ENCODE measurements at places on chromosomes 3 and 15. TPM values are rescaled to one million over a fixed set of nuclear protein-coding genes. Genes with fewer than 3 reads are reported as not detected.

- H3K27me3 ChIP-seq: no peaks in the 10 kb centered on the region
- H3K36me3 ChIP-seq: peaks cover 13% of the 10 kb centered on the region
- H3K4me3 ChIP-seq: no peak overlapping the region
- H3K4me1 ChIP-seq: peaks cover 9% of the 10 kb centered on the region
Measured at GRCh38 chr3:14898929-14899328, 48.5 kb upstream of the NR2C2 start.

DNA sequence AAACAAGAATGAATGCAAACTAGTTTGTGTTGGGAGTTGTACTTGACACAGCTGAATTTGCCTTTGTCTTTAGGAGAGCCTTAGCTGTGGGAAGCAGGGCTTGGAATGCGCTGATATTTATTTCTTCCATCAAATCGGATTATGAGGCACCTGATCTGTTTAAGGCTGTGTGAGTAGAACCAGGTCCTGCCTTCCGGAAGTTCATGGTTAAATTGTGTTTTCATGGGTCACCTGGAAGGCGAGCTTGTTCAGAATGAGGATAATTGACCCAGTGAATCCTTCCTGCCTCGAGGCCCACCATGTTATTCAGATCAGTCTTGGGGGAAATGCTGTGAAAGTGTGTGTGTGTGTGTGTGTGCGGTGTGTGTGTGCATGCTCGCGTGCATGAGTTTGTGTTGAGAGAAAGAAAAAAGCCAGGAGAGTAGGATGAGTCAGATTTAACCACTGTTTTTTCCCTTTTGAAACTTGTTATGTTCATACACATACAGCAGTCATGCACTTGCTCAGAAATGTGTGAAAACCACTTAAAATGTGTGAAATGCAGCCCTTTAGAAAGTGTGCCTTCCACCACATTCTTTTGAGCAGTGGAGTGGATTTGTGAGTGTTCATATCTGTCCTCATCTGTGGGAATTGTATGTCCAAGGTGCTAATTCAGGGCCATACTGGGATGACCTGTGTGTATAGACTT is 36.7 kb downstream of the SMAD3 start:
- peaks cover 58% of the 10 kb centered on the region for H3K4me1 ChIP-seq
- H3K27me3 ChIP-seq: no peaks in the 10 kb centered on the region
- DNase-seq: no peak
- H3K36me3 ChIP-seq: peaks cover 4% of the 10 kb centered on the region
- H3K4me3 ChIP-seq: no peak overlapping the region
- H3K27ac ChIP-seq: no peak overlapping the region

DNA sequence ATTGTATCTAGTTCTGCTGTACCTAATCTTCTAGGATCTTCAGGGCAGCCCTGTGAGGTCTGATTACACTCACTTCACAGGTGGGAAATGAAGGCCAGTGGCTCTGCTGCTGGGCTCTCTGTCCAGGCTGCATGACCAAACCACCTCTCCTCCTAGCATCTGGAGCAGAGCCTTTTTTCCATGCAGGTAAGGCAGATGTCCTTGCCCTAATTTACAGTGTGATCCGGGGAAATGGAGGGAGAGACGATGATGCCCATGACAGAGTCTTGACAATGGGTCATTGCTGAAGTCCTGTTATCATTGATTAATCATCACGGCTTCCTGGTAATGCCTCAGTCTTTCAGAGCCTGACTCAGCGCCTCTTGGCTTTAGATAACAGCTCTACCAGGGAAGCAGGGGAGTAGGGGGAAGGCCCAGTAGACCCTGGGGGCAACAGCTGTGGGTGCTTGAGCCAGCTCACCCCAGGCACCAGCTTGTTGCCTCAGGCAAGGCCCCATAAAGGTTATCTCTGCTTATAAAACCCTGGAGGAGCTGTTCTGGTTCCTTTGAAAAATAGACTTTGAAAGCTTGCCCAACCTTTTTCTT is 153.4 kb downstream of the GABRG3 start:
- DNase-seq: no peak
- no peaks in the 10 kb centered on the region for H3K27me3 ChIP-seq

- H3K27ac ChIP-seq: no peak overlapping the region
- H3K36me3 ChIP-seq: no peaks in the 10 kb centered on the region
- H3K4me3 ChIP-seq: no peak overlapping the region
- H3K27me3 ChIP-seq: no peaks in the 10 kb centered on the region
Measured at GRCh38 chr3:7695049-7695448, 806.6 kb upstream of the LMCD1 start.

SLC24A5 gene
- 0.04 TPM for total RNA-seq

GRCh38 chr3:129794311-129795185 is 99.0 kb downstream of the TMCC1 start:
- no peaks in the 10 kb centered on the region for H3K36me3 ChIP-seq
- peak overlapping the region; percentile 0 for H3K27ac ChIP-seq
- peak; percentile 51 for DNase-seq
- H3K4me3 ChIP-seq: peak overlapping the region; percentile 5
- H3K4me1 ChIP-seq: peaks cover 11% of the 10 kb centered on the region

PRR20G gene
- total RNA-seq: not detected

DNA sequence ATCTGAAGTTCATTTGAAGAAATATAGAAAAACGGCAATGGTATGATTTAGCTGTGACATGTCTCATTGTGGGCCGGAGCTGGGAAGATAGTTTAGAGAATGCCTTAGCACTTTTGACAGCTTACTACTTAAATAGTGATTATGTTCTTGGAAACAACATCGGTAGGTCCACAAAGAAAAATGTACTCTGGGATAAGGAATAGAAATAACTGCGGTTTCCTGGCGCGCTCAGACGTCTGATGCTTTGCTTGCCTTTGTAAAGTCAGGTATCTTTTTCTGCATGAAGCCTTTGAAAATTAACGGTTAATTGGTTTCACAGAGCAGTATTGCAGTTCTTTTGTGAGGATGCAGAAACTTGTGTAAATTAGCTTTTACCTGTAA is 1.4 kb downstream of the USP3 start:
- H3K36me3 ChIP-seq: no peaks in the 10 kb centered on the region
- H3K27me3 ChIP-seq: no peaks in the 10 kb centered on the region
- peaks cover 39% of the 10 kb centered on the region for H3K4me1 ChIP-seq

DNA sequence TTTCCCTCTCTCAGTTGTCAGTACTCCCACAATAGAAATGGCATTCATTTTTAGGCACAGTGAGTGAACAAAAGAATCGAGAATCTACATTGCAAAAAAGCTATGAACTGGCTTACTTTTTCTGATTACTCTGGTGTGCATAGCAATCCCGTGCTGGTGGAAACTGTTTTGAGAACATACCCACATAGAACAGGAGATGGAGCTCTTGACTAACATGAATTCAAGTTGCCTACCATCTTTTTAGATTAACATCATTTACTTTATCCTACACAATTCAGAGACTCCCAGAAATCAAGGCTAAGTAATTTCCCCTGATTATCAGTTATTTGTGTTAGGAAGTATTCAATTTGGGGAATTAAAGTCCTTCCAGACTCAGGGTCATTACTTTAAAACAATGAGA is 326.6 kb downstream of the ARPP21 start:
- no peak overlapping the region for H3K4me3 ChIP-seq
- H3K36me3 ChIP-seq: no peaks in the 10 kb centered on the region
- no peak overlapping the region for H3K27ac ChIP-seq
- peak; percentile 74 for DNase-seq
- H3K4me1 ChIP-seq: no peaks in the 10 kb centered on the region

FAH gene
- 12.3 TPM for total RNA-seq

DNA sequence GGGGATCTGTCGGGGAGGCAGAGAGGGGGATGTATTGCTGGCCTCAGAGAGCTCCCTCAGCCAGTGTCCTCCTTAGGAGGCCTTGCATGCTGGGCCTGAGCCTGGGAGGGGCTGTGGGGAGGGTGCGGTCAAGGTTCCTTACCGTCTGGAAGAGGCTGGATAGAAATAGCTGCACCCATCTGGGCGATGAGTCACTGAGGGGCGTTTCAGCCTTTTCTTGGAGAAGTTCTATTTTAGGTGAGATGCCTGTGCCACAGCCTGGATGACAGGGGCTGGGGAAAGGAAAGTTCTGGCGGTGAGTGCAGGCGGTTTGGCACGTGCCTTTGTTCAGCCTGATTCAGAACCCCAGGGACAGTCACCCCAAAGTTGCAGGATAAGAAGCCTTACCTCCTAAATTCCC is 35.7 kb upstream of the APEH start:
- no peaks in the 10 kb centered on the region for H3K36me3 ChIP-seq
- H3K4me1 ChIP-seq: peaks cover 2% of the 10 kb centered on the region
- DNase-seq: peak; percentile 30
- H3K4me3 ChIP-seq: no peak overlapping the region
- H3K27ac ChIP-seq: no peak overlapping the region
- no peaks in the 10 kb centered on the region for H3K27me3 ChIP-seq

DNA sequence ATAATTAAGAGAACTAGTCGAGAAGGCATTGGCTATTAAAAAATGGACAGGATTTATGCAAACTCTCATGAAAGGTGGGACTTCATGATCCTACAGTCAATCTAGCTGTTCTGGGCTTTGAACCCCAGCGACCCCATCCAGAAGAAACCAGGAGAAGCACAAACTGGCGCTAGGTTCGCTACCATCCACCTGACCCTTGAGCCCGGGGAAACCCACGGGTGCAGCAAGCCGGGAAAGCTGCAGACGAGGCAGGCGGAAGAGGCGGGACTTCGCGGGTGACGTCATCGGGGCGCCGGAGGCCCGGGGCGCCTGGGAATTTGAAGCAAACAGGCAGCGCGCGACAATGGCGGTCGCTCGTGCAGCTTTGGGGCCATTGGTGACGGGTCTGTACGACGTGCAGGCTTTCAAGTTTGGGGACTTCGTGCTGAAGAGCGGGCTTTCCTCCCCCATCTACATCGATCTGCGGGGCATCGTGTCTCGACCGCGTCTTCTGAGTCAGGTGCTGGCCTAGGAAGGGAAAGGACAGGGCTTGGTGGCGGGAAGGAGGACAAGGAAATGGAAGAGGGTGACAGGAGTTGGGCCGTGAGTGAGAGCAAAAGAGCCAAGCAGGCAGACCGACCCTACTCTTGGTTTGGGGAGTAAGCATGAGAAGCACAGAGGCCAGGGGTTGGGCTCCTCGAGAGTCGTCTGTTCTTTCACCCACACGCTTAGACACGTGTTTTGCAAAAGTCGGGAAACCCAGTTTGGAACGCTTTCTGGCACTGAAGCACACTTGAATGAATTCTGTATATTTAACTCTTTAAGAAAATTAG is at the start of gene UMPS:
UMPS (plus strand) TSS at position 324 of the 812 bp plus-strand sequence; CDS start at position 344, 20 bp downstream.
- peak within 1 kb of the TSS; percentile 92 for H3K4me3 ChIP-seq
- H3K27ac ChIP-seq: peak within 1 kb of the TSS; percentile 75
- peaks cover 9% of the 10 kb centered on the region for H3K36me3 ChIP-seq

DNA sequence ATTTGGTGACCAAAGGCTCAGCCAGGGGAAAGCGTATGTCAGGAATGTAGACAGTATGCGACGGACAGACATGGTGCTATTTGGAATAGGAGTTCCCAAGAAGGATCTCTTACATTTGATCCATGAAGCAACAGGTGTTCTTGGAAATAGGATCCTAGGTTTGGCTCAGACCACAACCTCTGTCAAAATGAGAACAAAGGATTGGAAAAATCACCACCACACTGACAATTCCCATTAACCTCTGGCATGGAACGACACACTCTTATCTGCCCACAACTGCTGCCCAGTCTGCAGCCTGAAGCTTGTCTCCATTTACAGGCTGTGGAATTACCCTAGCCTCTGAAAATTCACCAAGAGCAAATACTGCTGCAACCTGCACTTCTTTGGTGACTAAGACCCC is 33.6 kb upstream of the LRRN1 start:
- H3K27ac ChIP-seq: peak overlapping the region; percentile 25
- no peaks in the 10 kb centered on the region for H3K27me3 ChIP-seq
- peak; percentile 69 for DNase-seq

DNA sequence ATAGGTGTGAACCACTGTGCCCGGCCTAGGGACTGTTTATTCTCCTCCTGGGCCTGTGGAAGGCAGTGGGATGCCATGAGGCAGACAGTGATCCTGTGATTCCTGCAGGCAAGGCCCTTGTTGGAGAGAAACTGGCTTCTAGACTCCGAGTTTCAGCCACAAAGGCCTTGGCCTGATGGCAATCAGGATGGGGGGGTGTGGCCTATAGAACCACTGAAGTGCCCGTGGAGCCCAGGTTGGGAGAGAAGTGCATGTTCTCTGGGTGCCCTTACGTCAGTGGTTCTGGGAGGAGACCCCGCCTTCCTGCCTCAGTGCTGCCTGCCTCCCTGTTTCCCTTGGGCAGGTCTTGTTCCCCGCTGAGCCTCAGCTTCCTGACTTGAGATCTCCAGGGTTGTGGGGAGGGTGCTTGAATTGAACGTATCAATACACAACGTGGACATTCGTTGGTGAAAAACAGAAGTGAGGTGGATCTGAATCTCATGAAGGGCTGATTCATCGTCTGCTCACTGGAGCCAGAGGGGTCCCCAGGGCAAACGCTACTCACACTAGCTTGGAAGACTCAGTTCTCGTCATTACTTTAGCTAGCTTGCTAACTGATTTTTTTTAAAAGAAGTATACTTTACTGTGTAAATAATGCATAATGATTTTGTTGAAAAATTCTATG is 31.8 kb downstream of the IRAK2 start:
- H3K36me3 ChIP-seq: peaks cover 1% of the 10 kb centered on the region
- DNase-seq: peak; percentile 75
- peaks cover 13% of the 10 kb centered on the region for H3K4me1 ChIP-seq

GRCh38 chr3:123533554-123534159 is 51.2 kb downstream of the HACD2 start:
- DNase-seq: no peak
- H3K27ac ChIP-seq: no peak overlapping the region
- no peaks in the 10 kb centered on the region for H3K36me3 ChIP-seq
- no peaks in the 10 kb centered on the region for H3K27me3 ChIP-seq

DNA sequence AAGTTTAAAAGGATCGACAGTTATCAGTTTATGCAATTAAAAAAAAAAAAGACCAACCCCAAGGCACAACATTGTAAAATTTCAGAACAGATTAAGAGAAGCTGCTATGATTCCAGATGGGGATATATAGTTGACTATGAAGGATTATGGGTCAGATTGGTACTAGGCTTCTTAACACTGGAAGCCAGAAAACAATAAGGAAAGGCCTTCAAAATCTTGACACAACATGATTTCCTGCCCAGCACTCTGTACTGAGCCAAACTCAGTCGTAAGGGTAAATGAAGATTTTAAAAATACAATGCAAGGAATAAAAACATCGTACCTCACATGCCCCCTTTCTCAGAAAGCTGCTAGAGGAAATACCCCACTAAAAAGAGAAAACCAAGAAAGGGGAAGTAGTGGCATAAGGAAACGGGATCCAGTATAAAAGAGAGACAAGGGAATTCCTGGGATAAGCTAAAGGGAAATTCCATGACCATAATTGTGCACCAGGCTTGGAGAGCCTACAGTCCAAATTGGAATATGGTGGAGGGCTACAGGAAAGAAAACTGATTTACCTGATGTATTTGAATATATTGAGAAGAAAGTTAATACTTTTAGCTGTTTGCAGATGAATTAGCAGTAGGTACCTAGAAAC is 27.9 kb downstream of the PIAS1 start:
- H3K36me3 ChIP-seq: peaks cover 4% of the 10 kb centered on the region
- no peaks in the 10 kb centered on the region for H3K4me1 ChIP-seq
- H3K27me3 ChIP-seq: no peaks in the 10 kb centered on the region
- no peak for DNase-seq

MYEF2 gene
- 2.8 TPM for total RNA-seq

GRCh38 chr3:184553385-184553784 is 8.2 kb upstream of the EPHB3 start:
- H3K27me3 ChIP-seq: peaks cover 5% of the 10 kb centered on the region
- DNase-seq: no peak
- no peak overlapping the region for H3K27ac ChIP-seq

- H3K27me3 ChIP-seq: no peaks in the 10 kb centered on the region
Measured at GRCh38 chr15:29457729-29458128, 188.1 kb upstream of the NSMCE3 start.

GRCh38 chr15:69288531-69289341 is 10.0 kb upstream of the PAQR5 start:
- no peaks in the 10 kb centered on the region for H3K4me1 ChIP-seq
- H3K27ac ChIP-seq: no peak overlapping the region
- no peaks in the 10 kb centered on the region for H3K36me3 ChIP-seq
- H3K27me3 ChIP-seq: no peaks in the 10 kb centered on the region

GRCh38 chr3:46098319-46098761 is 71.1 kb upstream of the XCR1 start:
- no peaks in the 10 kb centered on the region for H3K27me3 ChIP-seq
- H3K27ac ChIP-seq: peak overlapping the region; percentile 33
- H3K4me1 ChIP-seq: peaks cover 4% of the 10 kb centered on the region
- peak; percentile 54 for DNase-seq

Data from muscle of leg (tissue), 16 donors.